CD4-positive, alpha-beta T cell treated with Interleukin-4 for 1 hour (primary cell): ENCODE measurements at places on chromosomes 4 and X.

DNA sequence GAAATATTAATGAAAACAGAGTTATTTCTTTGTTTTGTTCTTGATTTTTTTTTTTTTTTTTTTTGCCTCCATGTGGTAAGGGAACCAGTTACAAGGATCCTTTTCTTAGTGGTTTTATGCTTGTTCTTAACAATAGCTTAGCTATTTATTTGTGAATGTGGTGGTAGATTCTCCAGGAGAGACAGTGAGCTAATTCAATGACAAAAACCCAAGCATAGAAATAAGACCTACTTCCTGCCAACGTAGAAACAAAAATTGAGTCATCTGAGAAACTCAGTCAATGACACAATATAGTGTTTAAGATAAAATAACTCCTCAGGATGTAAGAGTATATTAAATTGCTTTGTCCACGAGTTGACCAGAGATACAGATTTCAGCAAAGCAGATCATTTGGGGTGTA lies 863.8 kb upstream of the PABPC4L start:
- DNase-seq = no peak

- DNase-seq = no peak
These were observed 80.5 kb downstream of the ARHGAP6 start for GRCh38 chrX:11585174-11585573.

- DNase-seq = no peak
These were observed 180.7 kb upstream of the MXRA5 start for GRCh38 chrX:3527166-3527565.

DNA sequence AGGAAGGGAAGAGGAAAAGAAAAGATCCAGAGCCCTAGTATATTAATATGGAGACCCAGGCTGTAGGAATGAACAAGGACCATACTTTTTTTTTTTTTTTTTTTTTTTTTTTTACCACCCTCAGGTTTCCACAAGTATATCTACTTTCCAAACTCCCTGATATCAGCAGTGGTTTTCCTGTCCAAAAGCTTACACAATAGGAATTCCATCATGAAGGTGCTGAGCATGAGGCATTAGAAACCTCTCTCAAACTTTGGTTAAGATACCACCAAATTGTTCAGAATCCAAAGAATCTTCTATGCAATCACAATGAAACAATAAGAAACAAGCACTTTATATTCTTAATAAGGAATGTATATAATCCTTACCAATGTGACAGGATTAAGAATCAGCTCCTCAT lies 26.5 kb downstream of the RPS6KA3 start:
- DNase-seq = no peak

DNA sequence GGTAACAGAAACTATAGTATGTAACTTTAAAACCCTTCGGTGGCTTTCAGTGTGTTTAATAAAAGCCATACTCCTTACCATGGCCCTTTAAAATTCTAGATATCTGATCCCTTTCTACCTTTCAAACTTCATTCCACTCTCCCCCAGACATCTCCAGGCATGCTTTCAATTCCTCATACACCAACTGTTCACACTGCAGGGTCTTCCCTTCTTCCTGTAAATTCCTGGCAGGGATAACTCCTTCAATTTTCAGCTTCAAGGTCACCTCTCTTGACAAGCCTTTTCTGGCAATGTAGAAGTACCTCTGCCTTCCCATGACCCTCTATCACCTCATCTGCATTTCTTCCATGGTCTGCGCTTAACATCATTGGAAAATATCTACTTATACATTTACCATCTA lies 60.8 kb downstream of the WDFY3 start:
- no peak for DNase-seq

- no peak for DNase-seq
These were observed 14.2 kb upstream of the CPE start for GRCh38 chr4:165364452-165365080.

DNA sequence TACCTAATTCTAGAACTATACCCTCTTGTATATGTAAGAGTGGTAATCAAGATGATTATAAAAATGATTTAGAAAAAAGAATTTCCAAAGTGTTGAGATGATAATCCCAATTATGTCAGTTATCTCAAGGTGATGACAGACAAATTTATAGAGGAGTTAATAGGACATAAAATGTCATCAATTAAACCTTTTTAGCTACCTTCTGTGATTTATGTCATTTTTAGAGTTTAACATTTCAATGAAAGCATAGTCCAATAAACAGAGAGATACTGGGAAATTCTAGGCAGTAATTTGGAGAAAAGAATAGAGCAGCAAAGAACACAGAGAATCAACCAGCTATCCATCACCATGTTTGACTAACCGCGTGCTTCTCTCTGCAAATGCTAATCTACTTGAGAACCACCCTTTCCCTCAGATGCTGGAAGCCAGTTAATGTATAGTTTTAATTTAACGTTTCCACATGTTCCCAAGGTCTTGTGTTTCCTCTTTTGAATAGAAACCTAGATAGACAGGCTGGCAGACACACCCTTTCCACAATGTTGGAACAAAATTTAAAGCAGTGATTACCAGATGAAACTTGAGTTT lies 433.1 kb upstream of the FAM241A start:
- DNase-seq = no peak

DNA sequence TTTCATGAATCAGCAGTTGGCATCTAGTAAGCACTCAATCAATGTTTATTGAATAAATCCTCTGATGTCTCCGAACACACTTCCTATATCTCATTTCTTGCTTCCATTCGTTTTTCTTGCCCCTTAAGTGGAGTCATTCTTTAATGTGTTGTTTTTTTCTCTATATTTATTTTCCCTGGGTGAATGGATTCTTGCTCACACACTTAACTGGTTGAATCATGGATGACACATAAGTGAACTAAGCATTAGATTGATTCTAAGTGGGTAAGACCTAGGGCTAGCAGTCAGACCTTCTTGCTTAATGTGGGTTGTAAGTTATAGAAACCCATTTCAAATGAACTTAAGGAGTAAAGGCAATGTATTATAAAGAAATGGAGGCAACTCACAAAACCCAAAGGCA lies 111.1 kb downstream of the RTL3 start:
- DNase-seq = no peak

DNA sequence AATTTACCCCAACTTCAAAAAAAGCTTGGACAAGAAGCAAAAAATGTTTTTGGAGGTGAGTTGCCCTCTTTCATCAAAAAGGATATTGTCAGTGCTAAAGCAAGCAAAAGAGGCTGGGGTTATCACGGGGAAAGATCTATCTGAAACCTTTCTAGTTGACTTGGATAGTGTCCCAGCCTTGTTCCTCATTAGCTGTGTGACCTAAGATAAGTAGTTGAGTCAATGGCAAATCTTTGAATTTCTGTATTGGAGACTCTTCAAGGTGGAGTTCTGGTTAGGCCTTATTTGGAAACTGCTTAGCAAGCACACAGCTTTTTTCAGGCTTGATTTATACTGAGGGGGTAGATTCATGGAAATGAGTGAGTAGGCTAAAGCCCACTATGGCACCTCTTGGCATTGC lies 271.6 kb downstream of the GRIA3 start:
- DNase-seq = no peak

DNA sequence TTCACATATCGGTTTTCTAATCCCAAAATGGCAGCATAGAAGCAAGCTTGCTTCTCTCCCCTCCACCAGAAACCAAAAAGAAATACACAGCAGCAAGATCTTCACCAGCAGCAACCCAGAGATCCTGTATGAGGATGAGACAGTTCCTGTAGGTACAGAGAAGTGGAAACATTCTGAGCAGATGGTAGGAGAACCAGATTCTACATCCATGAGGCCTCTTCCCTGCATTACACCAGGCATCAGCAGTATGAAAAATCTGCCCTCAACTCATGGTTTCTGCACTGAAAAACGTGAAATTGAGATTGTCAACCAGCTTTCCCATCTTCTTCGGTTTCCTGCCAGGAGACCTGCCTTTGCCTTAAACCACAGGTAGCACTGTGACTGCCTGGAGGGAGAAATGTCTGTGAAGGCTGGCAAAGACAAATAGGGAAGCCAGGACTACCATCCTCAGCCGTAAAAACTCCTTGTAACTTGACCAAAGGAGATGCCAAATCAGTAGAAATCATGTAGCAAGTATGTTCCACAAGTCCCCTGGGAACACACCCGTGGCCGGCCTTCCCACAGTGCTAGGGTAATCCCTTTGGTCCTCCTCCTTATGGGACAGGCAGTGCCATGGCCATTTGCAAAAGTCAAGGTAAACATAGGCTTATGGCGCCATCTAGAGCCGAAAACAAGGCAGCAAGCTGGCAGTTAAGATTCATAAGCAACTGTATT lies 24.0 kb upstream of the MTHFD2L start:
- peak; percentile 38 for DNase-seq

DNA sequence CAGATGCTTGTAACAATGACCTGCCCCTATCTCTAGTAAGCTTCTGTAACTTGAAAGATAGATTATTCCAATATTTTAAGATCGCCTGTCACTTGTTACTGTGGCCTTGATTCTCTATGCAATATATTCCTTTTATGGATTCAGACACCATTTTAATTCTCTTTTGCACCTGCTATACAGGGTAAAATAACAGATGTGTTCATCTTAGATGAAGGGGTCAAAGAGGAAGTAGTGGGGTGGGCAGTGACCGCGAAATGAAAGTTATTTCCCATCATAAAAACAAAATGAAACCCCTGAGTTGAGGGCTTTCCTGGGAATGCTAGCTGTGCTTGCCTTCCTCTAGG lies 175.9 kb downstream of the TSPAN5 start:
- no peak for DNase-seq

DNA sequence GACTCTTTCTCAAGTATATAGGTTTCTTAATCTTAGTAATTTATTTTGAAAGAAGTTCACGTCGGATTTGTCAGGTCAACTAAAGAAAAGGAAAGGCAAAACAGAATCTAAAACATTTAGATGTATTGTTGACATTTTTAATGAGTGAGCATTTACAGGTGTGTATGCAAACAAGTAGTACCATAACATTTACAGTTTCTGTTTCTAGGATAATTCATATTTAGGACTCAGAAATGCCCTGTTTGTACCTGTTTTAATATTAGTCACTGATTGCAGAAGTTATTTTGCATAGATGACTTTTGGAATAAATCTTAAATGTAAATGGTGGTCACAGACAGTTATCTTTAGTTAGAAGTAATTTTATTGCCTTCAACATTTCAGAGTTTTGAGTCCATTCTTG lies 151.3 kb upstream of the NUDT6 start:
- DNase-seq = no peak

- DNase-seq = no peak
These were observed 894.8 kb upstream of the EPHA5 start for GRCh38 chr4:66564901-66565651.

GRCh38 chr4:150004481-150004880 lies 73.8 kb upstream of the DCLK2 start:
- no peak for DNase-seq

DNA sequence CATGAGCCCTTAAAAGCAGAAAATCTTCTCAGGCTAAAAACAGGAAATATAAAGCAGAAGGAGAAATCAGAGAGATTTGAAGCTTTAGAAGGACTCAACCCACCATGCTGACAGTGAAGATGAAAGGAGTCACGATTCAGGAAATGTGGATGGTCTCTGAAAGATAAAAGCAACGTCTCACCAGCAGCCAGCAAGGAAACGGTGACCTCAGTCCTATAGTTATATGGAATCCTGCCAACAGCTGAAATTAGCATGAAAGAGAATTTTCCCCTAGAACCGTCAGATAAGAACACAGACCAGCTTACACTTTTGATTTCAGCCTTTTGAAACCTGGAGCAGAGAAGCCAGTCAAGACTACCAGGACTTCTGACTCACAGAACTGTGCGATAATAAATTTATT lies 715.7 kb upstream of the HTR2C start:
- DNase-seq = no peak

DNA sequence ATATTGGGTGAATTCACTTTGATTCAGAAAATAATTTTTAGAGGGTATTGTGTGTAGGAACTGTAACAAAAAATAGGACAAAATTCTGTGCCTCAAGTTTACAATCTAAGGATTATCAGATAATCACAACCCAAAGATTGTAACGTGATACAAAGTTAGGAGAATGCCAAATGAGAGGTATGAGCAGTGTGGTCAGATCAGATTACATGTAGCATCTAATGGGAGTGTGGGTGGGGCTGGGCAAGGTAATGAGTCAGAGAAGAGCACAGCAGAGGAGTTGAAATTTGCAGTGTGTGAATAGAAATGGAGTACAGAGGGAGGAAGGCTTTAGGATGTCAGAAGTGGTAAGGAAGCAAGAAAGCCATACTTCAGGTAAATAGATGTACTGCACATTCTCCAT lies 103.4 kb upstream of the TEX13A start:
- no peak for DNase-seq

- no peak for DNase-seq
These were observed 1779.0 kb downstream of the PCDH7 start for GRCh38 chr4:32499171-32499570.

- no peak for DNase-seq
These were observed 1.4 kb downstream of the COX7B start for GRCh38 chrX:77900688-77901087.

GRCh38 chr4:104919406-104919805 lies 227.3 kb upstream of the TET2 start:
- no peak for DNase-seq

- DNase-seq = no peak
These were observed 14.7 kb downstream of the RTL9 start for GRCh38 chrX:110373310-110373709.
